Transverse colon (tissue), 4 donors: ENCODE measurements at places on chromosomes 3 and 15.
A peak's percentile ranks its signal among the peaks of the same experiment; 100 is the strongest.

- no peak for DNase-seq
Observed at GRCh38 chr15:64792282-64792681, 16.9 kb upstream of the RBPMS2 start.

DNA sequence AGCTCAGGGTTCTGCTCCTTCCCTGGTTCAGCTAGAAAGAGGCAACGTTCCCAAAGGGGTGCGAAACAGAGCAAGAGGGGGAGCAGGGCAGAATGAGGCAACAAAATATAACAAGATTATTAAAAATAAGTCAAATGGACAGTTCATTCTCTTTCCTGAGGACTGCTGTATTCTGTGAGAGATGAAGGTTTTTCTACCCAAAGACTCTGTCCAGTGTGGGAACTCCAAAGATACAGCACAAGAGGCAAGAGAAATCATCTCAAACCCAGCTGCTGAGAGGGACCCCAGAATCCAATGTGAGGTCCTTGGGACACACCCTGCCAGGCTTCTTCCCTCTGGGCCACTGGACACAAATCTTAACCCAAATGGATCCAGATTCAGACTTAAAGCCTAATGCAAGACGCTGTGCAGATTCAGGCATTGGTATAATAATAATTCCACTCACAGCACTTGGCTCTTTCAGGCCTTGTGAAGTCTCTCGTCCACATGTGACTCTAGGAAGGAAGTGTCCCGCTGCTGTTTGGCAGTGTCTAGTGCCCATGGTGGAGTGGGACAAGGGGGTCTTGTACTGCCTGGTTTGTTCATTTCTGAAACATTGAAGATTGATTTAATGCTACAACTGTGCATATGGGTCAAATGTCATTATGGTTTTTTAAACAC lies 14.5 kb upstream of the ARHGAP31 start:
- DNase-seq: no peak

GRCh38 chr3:194486540-194487288 lies at the start of gene ATP13A3:
ATP13A3 (minus strand) TSS chr3:194487002; CDS start chr3:194462190, 24,812 bp downstream.
- peak; percentile 92 for DNase-seq

GRCh38 chr15:73375755-73376305 lies 7.1 kb upstream of the HCN4 start:
- DNase-seq: no peak

- no peak for DNase-seq
Observed at GRCh38 chr15:57278439-57278838, 97.9 kb upstream of the CGNL1 start.

- peak; percentile 81 for DNase-seq
Observed at GRCh38 chr15:37100109-37100965, at the start of gene MEIS2. MEIS2 (minus strand) TSS chr15:37100549; CDS start chr15:37099466, 1,083 bp downstream.

DNA sequence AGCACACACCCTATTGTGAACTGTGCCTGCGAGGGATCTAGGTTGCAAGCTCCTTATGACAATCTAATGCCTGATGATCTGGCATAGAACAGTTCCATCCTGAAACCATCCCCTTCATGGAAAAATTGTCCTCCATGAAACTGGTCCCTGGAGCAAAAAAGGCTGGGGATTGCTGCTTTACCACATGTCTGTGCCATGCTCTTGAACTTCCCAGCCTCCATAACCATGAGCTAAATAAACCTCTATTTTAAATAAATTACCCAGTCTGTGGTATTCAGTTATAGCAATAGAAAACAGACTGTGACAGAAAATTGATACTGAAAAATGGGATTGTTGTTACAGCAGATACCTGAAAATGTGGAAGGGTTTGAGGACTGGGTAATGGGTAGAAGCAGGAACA lies 162.7 kb downstream of the RAB11A start:
- no peak for DNase-seq

DNA sequence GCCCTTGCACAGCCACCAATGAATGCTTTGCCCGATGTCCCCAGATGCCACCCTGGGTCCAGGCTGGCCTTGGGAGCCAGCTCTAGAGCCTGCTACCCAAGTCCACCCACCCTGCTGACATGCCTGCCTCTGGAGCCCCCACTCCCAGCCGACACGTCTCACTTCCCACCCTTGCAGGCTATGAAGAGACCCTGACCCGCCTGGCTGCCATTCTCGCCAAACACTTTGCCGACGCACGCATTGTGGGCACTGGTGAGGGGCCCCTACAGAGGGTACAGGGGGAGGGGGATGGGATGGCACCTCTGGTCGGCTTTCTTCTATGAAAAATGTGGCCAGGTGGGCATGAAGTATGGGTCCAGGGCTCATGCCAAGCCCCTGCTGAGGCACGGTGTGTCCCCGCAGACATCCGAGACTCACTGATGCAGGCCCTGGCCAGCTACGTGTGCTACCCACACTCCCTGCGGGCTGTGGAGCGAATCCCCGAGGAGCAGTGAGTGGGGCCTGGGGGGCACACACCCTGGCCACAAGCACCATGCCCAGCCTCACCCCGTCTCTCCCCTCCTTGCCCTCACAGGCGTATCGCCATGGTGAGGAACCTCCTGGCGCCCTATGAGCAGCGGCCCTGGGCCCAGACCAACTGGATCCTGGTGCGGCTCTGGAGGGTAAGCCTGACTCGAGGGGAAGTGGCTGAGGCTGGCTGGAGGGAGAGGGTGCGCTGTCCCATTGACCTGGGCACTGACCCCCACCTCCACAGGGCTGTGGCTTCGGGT lies 6.0 kb downstream of the AMIGO3 start:
- no peak for DNase-seq

- no peak for DNase-seq
Observed at GRCh38 chr15:27059610-27060202, 88.7 kb downstream of the GABRG3 start.

GRCh38 chr15:31357148-31357547 lies 30.5 kb downstream of the KLF13 start:
- no peak for DNase-seq

GRCh38 chr3:83048556-83048955 lies 1287.1 kb upstream of the GBE1 start:
- no peak for DNase-seq

DNA sequence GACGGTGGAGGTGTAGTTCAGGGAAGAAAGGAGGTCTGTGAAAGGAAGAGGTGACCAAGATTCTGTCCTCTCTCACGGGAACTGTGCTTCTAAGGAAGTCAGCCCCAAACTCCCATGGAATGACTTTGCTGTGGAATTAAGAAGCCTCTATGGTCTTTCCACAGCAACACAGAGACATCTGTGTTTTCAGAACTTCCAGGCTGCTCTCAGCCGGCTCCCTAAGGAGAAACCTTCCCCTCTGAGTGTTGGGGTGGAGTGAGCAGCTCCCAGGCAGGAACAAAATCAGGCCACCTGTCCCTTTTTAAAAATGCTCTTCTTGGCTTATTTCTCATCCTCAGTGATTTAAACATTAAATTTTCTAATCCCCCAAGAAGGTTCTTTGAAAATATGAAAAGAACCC lies 53.3 kb upstream of the SNRK start:
- DNase-seq: no peak

- DNase-seq: no peak
Observed at GRCh38 chr3:182005219-182005618, 293.5 kb downstream of the SOX2 start.

DNA sequence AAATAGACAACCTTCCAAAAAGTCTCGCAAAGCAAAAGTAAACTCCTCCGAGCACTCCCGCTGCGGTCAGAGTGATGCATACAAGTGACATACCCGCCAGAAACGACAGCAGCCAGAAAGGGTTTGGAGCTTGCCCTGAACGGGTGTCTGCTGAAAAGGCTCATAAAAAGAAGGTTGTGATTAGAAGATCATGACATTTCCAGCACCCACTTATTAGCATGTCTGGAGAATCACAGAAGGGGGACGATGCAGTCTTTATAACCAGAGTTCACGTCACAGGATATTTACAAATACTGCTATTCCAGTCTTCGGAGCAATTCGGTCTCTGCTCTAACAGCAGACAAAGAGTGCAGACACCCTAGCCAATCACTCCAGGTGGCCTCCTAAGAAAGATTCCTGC lies 59.1 kb upstream of the FRMD4B start:
- DNase-seq: no peak

DNA sequence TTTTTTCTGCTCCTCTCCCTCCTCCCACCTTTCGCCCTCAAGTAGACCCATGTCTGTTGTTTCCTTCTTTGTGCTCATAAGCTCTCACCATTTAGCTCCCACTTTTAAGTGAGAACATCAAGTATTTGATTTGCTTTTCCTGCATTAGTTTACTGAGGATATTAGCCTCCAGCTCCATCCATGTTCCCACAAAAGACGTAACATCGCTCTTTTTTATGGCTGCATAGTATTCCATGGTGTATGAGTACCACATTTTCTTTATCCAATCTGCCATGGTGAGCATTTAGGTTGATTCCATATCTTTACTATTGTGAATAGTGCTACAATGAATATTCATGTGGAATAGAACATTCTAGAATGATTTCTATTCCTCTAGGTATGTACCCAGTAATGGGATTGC lies 178.6 kb downstream of the RYR3 start:
- DNase-seq: no peak

DNA sequence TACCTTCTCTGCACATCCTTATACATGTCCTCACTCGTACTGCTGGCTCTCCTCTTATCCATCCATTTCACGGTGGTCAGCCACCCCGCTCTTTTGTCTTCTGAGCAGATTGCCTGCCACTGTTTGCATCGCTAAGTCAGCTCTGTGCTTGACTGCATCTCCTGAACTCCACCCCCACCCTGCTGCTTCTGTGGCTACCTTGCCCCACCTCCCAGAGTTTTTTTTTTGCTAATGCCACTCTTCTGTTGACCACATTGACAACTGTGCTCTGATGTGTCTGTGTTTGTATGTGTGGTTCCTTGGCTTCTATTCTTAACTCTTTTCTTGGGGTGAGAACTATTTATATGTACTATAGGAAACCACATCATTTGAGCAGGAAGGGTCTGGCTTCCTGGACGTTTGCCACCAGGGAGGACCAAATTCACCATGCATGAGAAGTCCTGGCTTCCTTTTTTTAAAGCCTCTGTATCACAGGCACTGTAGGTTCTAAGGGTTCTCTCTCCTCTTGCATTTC lies 12.8 kb upstream of the MTMR10 start:
- DNase-seq: peak; percentile 69

DNA sequence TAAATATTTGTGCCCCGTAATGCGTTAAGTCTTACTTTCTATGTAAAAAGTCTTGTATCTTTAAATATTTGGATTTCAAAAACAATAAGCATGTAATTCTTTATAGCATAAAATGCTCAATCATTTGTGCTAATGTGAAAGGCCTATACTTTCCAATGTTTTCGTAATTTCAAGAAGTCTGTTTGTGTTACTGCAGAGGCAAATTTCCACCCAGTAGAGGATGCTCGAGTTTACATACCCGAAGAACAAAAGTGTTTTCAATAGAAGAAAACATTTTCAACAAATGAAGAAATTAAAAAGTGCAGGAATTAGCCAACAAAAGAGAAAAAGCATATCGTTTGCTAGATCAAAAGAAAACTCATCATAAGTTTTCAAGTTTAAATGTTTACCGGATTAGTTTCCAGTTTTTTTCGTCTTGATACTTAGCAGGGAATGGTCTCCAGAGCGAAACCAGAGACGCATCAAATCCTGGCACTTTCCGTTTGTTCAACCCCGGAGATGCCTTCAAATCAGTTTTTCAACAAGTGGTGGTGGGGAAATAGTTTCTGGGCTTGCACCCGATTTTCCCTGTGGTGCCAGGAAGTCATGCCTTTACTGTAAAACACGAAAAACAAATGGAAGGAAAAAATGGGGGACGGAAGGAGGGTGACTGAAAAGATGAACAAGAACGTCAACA lies 1.0 kb downstream of the CGGBP1 start:
- DNase-seq: no peak

- no peak for DNase-seq
Observed at GRCh38 chr15:94041746-94042145, 189.6 kb upstream of the MCTP2 start.

GRCh38 chr3:30078736-30079135 lies 527.7 kb upstream of the TGFBR2 start:
- DNase-seq: peak; percentile 33

DNA sequence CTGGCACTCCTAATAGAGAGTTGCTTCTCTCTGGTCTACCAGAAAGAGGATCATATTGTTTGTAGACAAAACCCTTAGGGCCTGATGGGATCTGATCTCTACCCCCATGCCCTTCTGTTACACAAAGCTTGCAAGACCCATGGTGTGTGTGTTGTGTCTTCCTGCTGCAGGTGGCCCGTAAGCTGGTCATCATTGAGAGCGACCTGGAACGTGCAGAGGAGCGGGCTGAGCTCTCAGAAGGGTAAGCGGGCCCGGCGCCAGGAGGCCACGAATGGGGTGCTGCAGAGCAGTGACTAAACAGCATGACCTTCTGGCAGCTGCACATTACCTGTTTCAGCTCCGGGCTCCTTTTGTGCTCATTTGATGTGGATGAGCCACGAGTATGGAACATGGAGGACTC lies 18.2 kb downstream of the TPM1 start:
- no peak for DNase-seq

DNA sequence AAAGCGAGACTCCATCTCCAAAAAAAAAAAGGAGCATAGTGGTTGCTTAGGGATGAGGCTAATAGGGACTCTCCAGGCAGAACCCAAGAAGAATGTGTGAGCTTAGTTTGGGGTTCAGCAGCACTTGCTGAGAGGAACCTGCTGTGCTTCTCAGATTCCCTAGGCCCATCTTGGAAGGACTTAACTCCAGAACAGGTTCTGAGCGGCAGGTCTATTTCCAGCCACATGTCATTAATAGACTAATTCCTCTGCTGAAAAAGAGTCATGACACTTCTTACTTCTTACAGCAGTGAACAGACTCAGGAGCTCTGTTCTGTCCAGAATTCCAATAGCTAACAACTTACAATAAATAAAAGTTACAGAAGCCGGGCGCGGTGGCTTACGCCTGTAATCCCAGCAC lies 22.5 kb downstream of the RHOA start:
- no peak for DNase-seq

GRCh38 chr3:72009851-72010443 lies 225.0 kb upstream of the PROK2 start:
- no peak for DNase-seq

DNA sequence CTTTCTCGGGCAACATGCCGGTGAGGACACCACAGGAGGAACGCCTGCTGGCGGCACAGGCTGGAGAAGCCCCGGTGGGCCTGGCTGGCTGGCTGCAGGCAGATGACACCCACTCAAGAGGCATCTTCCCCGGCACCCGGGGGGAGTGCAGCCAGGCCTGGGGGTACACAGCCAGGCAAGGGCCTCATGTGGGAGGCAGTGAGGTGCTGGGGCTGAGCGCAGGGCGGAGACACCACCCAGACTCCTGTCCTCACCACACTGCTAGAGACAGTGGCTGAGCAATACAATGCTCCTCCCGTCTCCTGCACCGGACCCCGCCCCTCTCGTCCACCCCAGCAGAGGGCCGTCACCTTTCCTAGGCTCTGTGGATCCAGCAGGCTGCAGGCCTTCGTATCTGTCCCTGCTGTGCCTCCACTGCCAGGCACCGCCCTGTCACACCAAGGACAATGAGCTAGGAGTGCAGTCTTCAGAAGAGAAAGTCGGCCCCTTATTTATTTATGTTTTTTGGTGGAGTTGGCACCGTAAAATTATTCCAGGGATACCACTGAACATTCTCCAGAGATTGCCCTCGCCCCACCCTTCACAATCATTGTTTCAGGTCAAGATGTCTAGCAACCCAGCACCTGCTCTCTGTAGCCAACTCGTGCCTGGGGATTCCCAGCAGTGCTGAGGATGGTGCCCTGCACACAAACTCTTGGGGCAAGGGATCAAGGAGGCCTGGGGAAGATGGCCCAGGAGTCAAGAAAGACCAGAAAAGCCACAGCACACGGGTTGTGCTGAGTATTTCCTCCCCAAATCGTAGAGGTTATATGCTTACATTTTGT lies 129.1 kb downstream of the ATP10A start:
- no peak for DNase-seq

- DNase-seq: no peak
Observed at GRCh38 chr3:45119824-45120358, 26.3 kb downstream of the CDCP1 start.

- no peak for DNase-seq
Observed at GRCh38 chr3:33032938-33033337, 64.0 kb downstream of the GLB1 start.
